Skeletal muscle tissue (tissue), 5 donors: ENCODE measurements at places on chromosomes 5 and 9. TPM values are rescaled to one million over a fixed set of nuclear protein-coding genes. Genes with fewer than 3 reads are reported as not detected.

Gene ARHGEF37
- 2.1 TPM for total RNA-seq

Gene SLC6A19
- under 0.01 TPM for total RNA-seq

Gene SPINK4
- not detected for total RNA-seq

Gene PHF24
- under 0.01 TPM for total RNA-seq

Gene WHRN
- 0.52 TPM for total RNA-seq

Gene NRARP
- 2.1 TPM for total RNA-seq

Gene HNRNPA0
- total RNA-seq = 18.8 TPM

Gene RNF224
- total RNA-seq = not detected
